Ascending aorta (tissue), 2 donors: ENCODE measurements at places on chromosomes 16 and 17.
A peak's percentile ranks its signal among the peaks of the same experiment; 100 is the strongest.

- DNase-seq: no peak
Measured at GRCh38 chr16:27293343-27293742, 20.4 kb upstream of the IL4R start.

GRCh38 chr16:17252064-17252463 is 218.7 kb downstream of the XYLT1 start:
- DNase-seq: no peak

DNA sequence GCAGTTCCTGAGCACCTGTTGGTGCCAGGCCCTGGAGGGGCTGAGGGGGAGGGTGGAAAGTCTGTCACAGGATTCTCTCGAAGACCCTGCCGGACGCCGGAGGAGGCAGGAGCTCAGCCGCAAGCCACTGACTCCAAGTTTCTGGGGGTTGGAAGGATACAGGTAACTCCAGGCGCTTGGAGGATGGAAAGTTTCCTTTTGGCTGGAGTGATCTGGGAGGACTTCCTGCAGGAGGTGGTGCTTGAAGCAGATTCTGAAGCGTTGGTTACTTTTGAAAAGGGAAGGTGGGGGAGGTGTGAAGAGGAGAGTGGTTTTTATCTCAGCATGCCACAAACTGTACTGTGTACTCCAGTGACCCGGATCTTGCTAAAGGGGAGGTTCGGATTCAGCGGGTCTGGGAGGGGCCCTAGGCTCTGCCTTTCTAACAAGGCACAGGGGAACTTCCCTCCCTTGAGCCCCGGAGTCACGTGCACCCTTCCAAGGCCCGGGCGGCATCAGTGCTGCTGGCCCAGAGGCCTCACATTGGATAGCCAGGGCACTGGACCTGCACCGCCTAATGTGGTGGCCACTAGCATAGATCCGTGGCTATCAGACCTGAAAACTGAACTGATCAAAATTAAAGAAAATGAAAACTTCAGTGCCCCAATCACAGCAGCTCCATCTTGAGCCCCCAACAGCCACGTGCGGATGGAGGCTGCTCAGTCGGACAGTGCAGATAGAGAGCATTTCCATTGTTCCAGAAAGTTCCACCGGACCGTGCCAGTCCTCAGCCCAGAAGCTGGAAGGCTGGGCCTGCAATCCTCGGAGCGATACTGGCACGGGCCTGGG is 42.2 kb upstream of the GSE1 start:
- DNase-seq: no peak

GRCh38 chr16:53071748-53072301 is 17.0 kb downstream of the CHD9 start:
- DNase-seq: no peak

GRCh38 chr17:77321649-77322513 is 181.1 kb downstream of the SEC14L1 start:
- peak; percentile 65 for DNase-seq

DNA sequence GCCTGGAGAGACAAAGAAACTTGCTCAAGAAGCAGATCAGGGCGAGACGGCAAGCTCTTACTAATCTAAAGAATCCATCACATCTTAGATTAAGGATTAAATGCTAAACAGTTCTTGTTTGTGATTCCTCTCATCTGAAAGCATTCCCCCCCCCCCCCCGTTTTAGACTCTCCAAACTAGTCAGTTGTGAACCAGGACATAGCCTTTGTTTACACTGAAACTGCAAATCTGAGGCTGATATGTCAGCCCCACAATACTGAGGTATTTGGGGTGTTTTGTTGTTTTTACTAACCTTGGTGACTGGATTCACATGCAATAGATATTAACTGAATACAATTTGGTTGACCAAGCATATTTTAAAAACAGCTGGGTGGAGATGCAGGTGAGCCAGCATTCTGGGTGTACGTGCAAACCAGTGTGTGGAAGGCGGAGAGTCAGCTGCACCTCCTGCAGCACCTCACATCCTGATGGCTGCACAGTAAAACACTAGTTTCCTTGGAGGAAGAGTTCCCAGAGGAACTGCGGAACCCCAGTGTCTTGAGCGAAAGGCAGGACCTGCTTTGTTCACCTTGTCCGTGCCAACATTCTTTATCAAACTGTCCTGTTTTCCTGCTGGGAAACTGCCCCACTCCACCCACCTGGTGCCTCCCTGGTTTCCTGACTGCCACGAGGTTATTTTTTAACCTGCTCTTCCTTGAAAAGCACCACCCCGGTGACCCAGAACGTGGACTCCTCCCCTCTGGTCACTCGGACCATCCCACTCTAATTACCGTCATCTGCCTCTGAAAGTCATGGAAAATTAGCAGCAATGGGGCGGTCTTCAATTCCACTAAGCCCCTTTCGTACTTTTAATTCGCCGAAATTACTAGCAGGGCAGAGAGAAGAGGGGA is 1.2 kb upstream of the YPEL2 start:
- DNase-seq: peak; percentile 84

- no peak for DNase-seq
Measured at GRCh38 chr16:53504665-53505064, 1.7 kb upstream of the AKTIP start.

- no peak for DNase-seq
Measured at GRCh38 chr17:17053446-17054379, 11.5 kb downstream of the MPRIP start.

DNA sequence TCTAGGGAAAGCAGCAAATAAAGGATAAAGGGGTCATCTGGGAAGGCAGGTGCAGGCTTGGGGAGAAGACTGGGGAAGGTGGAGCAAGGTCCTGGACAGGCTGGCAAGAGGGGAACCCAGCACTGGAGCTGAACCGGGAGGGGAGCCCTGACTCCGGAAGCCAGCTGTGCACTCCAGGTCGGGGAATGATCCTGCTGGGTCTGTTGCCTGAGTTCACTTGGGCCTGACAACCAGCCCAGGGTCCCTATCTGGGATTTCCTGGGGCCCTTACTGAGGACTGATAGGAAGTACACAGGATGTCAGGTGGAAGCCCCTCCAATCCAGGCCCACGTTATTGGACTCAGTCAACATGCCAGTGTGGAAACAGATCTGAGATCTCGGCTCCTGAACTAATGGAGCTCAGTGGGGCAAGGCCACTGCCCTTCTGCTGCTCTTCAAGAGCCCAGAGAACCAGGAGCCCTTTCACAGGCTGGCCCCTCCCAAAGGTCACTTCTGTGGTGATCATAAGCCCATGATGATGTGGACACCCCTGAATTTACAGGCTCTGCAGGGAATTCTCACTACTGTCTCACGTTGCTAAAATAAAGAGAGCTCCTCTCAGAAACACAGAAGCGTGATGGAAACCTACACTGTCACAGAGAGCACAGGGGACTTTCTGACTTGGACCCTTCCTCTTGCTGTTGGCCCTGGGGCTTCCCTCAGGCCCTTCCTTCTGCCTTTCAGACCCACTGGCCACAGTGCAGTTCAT is 19.9 kb upstream of the PITPNM3 start:
- DNase-seq: no peak

DNA sequence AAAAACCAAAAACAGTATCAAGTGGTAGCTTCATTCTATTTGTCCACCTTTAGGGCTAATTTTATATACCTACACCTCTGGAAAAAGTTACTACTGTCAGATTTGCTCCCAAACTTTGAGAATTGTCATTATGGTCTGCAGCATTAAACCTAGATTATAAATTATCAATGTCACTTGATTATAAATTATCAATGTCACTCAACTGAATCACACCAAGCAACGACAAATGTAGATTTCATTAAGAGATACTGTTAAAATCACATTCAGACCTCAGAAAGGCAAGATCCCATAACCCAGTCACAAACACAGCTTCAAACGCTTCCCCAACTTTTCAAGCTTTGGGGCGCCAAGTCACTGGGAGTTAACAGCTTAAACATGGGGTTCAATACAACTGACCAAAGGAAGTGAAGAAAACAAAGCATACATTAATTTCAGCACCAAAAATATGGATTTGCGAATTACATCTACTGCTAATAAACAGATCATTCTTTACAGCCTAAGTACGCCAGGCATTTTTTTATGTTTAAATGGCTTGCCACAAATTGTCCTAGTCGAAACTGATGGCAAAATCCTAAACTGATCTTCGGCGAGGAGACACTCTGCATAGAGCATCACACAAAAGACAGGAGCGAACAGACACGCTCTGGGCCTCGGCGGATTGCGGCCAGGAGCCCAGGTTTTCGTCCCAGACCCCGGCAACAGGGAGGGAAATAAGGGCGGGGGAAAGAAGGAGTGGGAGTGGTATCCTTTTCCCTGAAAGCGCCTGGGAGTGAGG is 981 bp downstream of the GLG1 start:
- no peak for DNase-seq

DNA sequence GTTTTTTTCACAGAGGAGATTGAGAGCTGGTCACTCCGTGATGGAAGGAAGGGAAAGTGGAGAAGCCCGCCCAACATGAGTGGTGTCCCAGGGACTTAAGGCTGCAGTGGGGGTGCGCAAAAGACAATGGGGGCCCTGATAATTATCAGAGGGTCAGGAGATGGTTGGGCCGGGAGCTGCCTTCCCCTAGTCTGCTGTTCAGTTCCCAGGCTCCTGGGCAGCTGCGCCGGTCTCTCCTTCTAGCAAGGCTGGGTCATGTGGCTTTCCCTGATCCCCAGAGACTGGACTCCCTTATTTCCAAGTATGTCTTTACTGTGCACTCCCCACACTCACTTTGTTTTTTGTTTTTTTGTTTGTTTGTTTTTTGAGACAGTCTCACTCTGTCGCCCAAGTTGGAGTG is 16.2 kb downstream of the CYGB start:
- no peak for DNase-seq
